PC-3 (cell line): ENCODE measurements at places on chromosomes 1 and 21. TPM values are rescaled to one million over a fixed set of nuclear protein-coding genes. Genes with fewer than 3 reads are reported as not detected.

The TNFRSF14 gene
- 21.1 and 25.5 TPM in 2 replicates for total RNA-seq

The EFNA1 gene
- 29.4 and 49.9 TPM in 2 replicates for total RNA-seq

The GJB3 gene
- 89.9 and 97.9 TPM in 2 replicates for total RNA-seq

The GBP1 gene
- total RNA-seq: 1.0 and 1.2 TPM in 2 replicates

The DBT gene
- total RNA-seq: 5.1 and 6.1 TPM in 2 replicates

The CBR3 gene
- 49.3 and 56.3 TPM in 2 replicates for total RNA-seq

The STIL gene
- total RNA-seq: 26.2 and 32.0 TPM in 2 replicates

The KRTAP21-3 gene
- total RNA-seq: not detected in 2 replicates

The KRTAP7-1 gene
- total RNA-seq: not detected in 2 replicates

The BCL10 gene
- total RNA-seq: 28.1 and 29.9 TPM in 2 replicates

The TNFAIP8L2 gene
- not detected in 2 replicates for total RNA-seq

The SPRR2E gene
- total RNA-seq: not detected in 2 replicates

The LYSMD1 gene
- 6.3 and 7.5 TPM in 2 replicates for total RNA-seq

The MYBPH gene
- total RNA-seq: not detected in 2 replicates

DNA sequence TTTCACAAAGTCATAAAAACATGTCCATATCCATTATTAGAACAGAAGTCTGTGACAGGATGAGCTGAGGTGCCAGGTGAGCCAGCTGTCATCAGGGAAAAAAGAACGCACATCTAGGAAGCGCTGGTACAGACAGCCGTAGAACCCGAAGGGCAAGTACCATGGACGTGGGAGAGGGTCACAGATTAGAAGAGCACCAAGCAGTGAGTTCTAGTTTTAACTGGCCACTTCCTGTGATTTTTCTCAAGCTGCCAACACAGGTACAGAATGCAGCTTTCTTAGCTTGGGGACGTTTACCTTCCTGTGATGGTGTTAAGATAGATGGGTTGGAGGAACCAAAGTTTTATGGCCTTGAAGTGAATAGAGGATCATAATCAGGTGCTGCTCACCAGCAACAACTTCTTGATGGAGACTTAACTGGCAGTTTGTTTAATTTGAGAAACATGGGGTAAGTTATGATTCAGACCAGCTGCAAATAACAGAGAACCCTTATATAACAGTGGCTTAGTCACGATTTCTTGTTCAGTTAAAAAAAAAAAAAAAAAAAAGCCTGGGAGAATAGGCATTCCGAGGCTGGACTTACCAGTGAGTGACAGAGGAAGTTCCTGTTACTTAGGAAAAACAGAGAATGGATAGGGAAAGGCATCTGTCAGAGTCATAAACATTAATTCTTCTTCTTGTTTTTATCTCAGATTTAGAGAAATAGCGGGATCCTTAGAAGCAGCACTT is 30.9 kb downstream of the AGT start:
- DNase-seq: peak; percentile 81

DNA sequence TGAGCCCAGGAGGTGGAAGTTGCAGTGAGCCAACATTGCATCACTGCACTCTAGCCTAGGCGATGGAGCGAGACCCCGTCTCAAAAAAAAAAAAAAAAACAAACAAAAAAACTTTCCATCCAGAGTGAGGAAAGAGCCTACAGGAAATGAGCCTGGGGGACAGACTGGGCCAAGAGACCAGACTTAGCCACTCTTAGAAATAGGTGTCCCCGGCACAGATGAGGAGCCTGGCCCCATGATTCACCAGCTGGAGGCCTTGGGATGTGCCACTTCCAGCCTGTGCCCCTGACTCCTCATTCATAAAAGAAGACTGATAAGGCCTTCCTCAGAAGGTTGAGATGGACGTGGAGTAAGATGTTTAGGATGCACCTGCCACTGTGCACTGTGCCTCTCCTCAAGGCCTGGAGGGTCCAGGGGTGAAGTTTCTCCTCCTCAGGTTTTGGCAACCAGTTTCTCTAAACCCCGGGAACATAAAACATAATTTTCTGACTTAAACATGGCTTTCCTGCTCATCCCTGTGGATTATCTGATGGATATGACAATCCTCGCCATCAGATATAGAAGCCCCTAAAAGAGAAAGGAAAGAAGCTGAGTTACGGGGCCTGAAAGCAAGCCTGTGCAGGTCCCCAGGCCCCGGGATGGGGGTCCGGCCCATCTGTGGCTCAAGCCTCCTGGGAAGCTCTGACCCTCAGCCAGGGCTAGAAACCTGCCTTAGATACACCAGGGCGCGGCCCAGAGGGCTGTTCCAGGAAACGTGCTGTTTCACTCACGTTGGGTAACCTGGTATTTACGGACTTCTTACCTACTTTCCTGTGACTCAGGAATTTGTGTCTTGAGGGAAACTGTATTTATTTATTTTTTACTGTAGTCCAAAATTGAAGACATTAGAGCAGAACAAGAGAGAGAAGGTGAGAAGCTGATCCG is 26.0 kb downstream of the MX1 start:
- DNase-seq: peak; percentile 80

- DNase-seq: no peak
Observed at GRCh38 chr21:19013916-19014315, 610.3 kb upstream of the TMPRSS15 start.

GRCh38 chr1:90204780-90205179 is 209.9 kb downstream of the ZNF326 start:
- no peak for DNase-seq

GRCh38 chr21:44842721-44843445 is 25.0 kb upstream of the SUMO3 start:
- DNase-seq: no peak

GRCh38 chr1:3563125-3563524 is 48.2 kb downstream of the MEGF6 start:
- no peak for DNase-seq

- no peak for DNase-seq
Observed at GRCh38 chr21:34942911-34943310, 106.2 kb downstream of the RUNX1 start.

- no peak for DNase-seq
Observed at GRCh38 chr1:214540324-214540723, 11.1 kb downstream of the PTPN14 start.

GRCh38 chr1:77319036-77319705 is 37.4 kb downstream of the AK5 start:
- peak; percentile 48 for DNase-seq

DNA sequence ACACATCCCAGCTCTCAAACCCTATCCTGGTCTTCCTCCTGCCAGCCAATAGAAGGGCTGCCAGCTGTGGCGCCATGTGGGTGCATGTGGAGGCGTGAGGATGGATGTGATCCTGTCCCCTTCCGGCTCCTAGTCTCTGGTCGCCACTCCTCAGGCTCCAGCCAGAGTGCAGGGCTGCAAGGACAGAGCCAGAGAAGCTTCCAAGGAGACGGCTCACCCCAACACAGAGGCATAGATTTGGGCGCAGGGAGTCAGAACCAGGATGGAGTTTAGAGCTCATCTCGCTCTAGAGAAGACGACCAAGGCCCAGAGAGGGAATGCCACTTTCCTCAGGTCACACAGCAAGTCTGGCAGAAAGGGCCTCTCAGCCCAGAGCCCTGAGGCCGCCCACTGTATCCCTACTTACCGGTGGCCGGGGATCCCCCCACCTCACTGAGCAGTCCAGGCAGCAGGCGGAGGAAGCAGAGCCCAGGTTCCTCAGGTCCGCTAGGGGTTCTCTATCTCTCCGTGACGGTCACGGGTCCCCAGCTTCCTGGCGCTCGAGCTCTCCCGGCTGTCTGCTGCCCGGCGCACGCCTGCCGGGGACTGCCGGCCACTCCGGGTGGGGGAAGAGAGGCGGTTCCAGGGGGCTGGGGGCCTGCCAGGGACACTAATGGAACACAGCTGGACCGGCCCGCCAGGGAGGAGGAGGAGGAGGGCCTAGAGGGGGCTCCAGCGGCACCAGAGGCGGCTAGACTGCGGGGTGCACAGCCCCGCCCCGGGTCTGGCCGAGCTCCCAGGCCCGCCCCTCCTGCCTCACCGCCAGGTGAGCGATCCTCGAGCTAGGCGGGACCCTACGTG is at the start of gene COL16A1:
Gene COL16A1, minus strand, starts transcription at position 587 of the 840 bp plus-strand sequence. CDS start 1,824 bp downstream, outside the sequence.
- DNase-seq: no peak

GRCh38 chr1:87880764-87881163 is 552.1 kb downstream of the LMO4 start:
- DNase-seq: peak; percentile 45

- DNase-seq: no peak
Observed at GRCh38 chr21:18356801-18357200, 46.8 kb downstream of the TMPRSS15 start.

- peak; percentile 36 for DNase-seq
Observed at GRCh38 chr1:64894438-64895196, 71.7 kb downstream of the JAK1 start.

DNA sequence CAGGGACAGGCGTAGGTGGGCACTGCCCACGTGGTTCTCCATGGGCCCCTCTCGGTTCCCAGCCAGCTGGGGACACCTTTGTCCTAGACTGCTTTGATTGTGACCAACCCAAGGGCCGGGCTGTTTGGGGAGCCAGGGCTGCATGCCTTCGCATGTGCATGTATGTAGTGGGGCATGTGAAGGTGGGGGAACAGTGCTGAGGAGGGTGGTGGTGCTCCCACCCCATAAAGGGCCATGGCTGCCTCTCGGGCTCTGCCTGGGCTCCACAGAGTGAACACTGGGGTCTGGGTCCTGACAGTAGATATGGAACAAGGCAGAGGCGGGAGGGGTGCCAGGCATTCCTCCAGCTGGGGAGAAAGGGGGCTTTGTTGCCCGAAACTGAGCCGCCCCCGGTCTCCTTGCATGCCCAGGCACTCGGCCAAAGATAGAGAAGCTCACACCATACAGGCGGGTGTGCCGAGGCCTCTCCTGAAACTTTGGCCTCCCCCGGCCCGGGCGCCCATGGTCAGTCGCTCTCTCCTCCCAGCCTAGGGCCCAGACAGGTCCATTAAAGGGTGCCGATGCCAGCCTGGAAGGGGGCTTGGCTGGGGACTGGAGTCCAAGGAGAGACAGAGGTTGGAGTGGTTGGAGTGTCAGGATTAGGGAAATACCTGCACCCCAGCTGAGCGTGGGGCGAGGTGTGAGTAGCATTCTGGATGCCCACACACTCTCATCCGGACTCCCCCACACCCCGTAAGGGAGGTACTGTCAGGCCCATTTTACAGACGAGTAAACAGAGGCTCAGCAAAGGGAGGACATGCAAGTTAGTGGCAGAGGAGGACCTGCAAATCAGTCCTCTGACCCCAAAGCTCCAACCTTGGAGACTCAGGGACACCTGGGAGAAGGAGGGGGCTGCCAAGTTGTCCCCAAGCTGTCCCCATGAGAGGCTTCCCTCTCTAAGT is 41.1 kb downstream of the EPHA2 start:
- DNase-seq: no peak

GRCh38 chr21:31156662-31157061 is 118.4 kb upstream of the KRTAP19-8 start:
- no peak for DNase-seq

DNA sequence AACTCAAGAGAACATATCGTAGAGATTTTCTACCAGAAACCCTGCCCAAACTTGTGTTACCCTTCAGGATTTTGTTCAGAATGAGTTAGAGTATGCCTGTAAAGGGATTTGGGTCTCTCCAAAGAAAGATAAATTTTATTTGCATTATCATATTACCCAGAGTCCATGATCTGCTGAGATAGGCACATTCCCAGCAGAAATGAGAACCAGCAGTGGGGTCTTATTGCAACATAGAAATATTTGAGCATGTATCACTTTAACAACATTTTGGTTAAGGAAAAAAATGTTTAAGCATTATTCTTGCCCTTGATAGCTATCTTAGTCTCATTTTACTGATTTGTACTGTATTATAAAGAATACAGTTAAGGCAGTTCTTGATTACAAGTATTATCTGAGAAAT is 10.6 kb downstream of the VCAM1 start:
- no peak for DNase-seq

DNA sequence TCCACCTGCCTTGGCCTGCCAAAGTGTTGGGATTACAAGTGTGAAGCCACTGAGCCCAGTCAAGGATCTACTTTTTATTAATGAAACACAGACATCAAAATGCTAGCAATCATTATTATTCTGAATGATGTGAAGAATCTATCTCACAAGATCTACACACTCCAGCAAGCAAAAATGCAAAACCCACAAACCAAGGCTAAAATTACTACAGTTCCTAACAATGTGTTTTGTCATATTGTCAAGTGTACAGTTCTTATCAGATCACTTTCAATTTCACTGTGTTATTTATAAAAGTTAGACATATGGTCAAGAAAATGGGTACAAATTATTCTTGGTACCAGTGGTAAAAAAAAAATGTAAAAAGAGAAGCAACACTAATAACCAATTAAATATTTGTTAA is 61.3 kb upstream of the SDC3 start:
- no peak for DNase-seq

DNA sequence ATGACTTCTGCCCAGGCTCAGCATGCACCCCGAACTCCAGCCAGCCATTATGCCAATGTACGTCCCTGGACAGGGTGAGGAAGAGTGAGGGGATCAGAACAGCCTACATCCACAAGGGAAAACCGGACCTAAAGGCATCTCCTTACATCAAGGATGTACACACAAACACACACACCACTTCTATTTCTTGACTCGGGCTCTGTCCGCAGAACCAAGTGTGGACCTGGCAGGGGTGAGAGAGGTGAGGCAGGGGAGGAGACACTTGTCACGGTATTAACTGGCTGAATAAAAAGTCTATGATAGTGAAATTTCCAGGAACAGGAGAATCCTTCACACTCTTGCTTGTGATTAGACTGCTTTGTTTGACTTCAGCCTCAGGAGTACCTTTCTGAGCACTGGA is 2.3 kb downstream of the LMOD1 start:
- no peak for DNase-seq

- DNase-seq: no peak
Observed at GRCh38 chr1:186218654-186219352, 156.2 kb downstream of the TPR start.

- no peak for DNase-seq
Observed at GRCh38 chr1:29052100-29052499, 71.6 kb downstream of the TMEM200B start.

DNA sequence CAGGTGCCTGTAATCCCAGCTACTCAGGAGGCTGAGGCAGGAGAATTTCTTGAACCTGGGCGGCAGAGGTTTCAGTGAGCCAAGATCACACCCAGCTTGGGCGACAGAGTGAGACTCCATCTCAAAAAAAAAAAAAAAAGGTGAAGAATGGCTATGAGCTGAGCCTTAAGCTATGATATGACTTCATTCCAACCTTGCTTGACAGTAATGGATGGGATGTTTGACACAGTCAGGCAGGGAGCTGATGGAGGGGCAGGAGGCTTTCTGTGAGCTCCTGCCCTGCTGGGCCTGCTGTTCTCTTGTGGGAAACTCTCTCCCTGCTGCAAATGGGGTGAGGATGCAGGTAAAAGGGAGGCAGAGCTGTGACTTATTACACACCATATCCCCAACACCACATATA is 27.6 kb downstream of the NCF2 start:
- DNase-seq: no peak
